Renal cortical epithelial cell (primary cell): ENCODE measurements at places on chromosomes 4 and X.

DNA sequence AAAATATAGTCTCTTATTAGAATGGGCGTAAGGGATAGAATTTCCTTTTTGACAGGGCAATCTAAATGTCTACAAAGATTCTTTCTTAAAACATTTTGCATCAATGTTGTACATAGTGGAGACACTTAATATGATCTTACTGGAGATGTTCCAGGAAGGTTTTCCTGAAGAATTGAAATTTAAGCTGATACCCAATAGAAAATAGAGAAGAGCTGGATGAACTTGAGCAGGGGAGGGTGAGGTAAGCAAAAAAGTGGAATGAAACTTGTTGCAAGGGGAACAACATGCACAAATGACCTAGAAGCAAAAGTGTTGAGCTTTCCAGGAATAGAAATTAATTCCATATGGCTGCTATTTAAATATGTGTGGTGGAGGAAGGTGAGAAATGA, 19.7 kb downstream of the SLAIN2 start:
- DNase-seq: no peak

DNA sequence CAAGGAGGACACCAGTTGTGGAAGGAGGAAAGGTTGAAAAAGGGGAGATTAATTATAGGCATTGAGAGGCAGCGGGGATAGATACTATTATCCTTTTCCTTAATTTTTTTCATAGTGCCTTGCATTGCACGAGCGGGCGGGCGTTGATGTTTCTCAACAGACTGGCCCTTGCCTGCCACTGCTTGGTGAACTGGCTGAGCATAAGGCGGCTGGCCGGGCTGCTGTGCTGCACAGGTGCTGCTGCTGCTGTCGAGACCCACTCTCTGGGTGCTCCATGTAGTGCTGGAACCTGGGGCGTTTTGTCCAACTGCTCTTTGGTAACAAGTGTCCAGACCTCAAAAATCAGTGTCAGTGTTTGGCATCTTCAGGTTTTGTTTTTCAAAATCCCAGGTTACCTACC, 83.3 kb upstream of the PAQR3 start:
- no peak for DNase-seq

GRCh38 chr4:142222127-142222526, 585.7 kb downstream of the IL15 start:
- DNase-seq: peak; percentile 69

DNA sequence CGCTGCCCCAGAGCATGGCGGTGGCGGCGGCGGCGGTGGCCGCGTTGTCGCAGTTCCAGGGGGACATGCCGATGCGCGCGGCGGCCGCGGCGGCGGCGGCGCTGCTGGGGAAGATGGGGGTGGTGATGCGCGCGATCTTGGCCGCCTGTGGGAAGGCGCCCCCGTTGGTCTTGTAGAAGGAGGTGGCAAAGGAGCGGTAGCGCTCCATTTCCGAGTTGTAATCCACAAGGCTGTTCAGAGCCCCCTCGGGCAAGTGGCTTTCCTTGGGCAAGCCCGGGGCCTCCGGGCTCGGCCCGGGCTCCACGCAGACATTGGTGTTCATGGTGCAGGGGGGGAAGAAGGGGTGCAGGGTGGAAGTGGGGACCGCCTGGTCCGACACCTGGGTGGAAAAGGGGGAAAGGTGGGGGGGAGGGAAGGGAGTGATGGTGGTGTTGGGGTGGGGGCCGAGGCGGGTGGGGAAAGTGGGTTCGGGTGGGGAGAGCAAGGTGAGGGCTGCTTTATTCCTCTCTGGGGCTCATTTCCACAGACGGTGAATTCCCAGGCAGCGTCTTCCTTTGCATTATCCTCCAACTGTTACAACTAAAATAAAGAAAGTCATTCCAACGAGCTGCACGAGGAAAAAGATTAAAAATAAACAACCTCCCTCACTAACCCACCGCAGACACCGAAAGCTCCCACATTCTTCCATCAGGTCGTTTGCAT, 3.1 kb downstream of the CXXC4 start:
- DNase-seq: no peak

DNA sequence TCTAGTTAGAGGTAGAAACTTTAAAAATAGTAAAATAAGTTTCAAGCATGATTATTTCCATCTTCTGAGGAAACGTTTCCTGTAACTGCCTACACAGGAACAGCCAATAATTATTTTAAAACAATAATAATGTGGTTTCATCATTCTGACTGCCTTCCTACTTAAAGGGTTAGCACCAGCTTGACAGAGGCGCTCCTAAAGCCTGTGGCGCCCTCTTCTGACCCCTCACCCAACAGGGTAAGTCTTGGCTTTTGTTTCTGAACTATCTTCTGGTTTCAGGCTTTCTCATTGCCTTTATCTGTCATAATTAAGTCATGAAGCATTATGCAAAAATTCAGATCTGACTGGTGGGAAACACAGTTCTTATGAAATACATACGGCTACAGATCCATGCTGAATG, 96.7 kb downstream of the ITM2A start:
- DNase-seq: peak; percentile 11

DNA sequence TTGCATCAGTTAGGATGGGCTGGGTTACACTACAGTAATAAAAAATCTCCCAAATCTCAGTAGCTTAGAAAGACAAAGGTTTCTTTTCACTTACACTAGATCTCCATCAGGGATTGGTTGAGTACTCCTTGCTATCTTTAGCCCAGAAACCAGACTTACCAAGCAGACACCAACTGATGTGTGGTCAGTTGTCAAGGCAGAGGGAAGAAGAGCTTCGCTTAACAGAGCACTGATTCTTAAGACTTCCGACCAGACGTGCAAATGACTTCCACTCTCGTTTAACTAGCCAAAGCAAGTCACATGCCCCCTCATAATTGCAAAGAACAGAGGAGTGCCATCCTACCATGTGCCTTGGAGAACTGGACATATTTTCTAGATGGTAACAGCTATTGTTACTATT, 5.7 kb upstream of the ZNF518B start:
- DNase-seq: no peak

- DNase-seq: no peak
Measured at GRCh38 chrX:13717700-13718472, 16.5 kb downstream of the TRAPPC2 start.

DNA sequence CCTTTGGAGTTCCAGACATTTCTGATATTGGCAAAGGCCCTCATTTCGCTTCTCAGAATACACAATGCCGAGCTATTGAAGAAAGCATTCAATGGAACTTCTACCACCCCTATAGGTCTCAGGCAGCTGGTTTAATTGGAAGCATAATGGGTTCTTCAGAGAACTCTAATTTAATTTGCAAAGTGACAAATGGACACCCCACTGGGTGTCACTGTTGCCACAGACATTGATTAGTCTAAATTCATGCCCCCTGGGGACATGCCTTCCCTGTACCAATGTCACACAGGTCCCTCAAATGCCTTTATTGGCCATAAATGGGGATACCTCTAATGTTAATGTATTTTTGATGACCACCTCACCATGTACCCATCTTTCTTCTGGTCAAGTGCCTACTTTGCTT, 22.9 kb upstream of the TMEM255A start:
- DNase-seq: no peak

DNA sequence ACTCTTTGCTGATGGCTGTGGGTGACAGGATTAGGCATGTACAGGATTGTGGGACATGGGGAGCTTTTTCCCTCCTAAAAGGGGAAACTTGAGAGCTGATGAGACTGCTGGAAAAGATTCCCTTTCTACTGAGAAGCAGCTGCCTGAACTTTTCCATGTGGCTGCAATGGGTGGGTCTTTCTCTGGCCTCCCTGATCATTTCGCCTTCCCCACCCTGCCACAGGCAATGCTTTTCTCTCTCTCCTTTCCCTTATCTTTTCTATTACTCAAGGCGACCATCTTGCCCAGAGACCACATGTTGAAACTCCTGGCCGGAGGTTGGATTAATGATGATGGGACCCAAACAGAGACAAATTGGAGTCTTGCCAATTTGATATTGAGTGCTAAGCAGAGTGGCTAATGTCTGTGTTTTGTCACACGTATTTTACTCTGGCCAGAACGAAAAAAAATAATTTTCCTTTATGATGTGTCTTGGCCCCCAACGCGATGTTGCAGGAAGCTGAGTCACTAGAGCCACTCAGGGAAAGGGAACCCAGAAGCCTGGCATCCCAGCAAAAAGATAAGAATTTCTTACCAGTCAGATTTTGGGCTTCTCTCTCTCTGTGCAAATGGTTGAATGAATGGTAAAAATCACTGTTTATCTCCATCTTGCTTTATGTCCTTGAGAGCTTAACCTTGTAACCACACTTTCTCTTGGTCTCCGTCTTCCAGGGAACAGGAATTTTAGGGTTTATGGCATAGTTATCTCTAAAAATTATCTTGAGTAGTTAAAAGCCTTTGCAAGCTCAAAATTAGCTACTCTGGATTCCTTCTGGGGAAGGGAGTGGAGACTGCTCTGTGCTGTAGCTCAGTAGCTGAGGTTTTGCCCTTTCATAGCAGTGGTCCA, 19.4 kb upstream of the ATP8A1 start:
- no peak for DNase-seq

DNA sequence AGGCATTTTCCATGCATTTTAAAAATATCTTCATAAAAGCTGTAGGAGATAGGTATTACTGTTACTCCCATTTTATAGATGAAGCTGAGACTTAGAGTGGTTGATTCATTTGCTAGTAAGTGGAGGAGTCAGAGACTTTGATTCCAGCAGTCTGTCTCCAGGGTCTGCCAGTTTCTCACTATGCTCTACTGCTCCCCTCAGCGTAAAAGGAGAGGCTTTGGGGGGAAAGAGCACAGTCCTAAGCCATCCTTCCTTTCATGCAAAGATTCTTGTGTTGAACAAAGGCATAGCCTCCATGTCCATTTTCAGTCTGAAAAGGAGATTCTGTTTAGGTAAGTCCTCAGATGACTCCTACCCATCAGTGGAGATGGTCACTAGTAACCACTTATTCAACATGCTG, 117.7 kb upstream of the TMEM150C start:
- DNase-seq: no peak

GRCh38 chr4:88573995-88574394, 18.3 kb upstream of the HERC3 start:
- peak; percentile 22 for DNase-seq

GRCh38 chr4:7020290-7020689, 22.9 kb upstream of the TADA2B start:
- no peak for DNase-seq

DNA sequence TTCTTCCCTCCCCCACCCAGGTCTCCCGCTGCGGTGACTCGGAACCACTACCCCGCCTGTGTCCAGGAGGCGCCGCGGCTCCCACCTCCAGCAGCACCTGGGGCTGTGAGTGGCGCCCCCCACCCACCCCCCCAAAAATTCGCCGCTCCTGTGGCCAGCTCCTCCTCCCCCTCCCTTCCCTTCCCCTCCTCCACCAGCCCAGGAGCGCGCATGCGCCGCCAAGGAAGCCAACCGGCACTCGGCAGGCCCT, 278 bp downstream of the CLOCK start:
- no peak for DNase-seq

DNA sequence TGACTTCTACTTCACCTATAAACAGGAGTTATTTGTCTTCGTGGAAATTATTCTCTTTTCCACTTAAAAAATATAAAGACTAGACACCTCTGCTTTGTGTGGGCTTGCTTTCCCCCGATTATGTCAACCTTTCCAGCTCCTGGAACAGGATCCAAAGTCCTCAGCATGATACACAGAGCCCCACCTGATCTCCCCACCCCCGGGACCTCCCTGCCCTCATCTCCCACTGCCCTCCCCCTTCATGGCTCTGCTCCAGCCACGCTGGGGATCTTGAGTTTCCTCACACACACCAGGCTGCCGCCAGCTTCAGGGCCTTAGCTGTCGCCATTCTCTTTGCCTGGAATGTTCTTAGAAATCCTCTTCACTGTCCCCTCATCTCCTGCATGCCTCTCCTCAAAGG, 55.3 kb downstream of the MBNL3 start:
- no peak for DNase-seq

- DNase-seq: no peak
Measured at GRCh38 chrX:134530845-134531244, 70.9 kb downstream of the HPRT1 start.

DNA sequence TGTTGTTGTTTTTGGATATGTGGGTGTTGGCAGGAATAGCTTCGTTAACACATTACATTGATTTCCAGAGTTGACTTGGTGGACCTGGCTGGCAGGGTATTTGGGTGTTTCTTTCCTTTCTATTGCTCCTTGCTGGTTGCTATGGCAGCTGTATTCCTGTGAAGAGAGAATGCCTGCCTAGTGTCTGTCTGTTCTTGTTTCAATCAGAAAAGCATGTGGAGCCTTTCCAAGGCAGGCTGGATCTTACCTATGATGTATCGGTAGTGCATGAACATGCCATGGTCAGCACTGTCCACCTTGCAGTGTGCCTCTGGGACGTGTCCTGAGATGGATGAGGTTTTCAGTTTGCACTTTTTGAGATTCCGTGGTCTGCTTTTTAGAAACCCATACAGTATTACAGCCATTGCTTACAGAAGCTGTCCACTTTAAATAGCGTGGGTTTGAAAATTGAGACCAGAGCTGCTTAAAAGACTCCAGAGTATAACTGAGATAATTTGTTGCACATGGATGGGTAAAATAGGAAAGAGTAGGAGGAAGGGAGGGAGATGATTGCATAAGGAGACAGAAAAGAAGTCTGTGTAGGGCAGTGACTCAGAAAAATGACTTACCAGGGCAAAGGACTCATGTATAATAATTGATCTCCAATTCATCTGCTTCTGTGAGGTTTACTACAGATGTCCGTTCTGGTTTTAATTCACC, 20.0 kb upstream of the AADAT start:
- DNase-seq: peak; percentile 45

DNA sequence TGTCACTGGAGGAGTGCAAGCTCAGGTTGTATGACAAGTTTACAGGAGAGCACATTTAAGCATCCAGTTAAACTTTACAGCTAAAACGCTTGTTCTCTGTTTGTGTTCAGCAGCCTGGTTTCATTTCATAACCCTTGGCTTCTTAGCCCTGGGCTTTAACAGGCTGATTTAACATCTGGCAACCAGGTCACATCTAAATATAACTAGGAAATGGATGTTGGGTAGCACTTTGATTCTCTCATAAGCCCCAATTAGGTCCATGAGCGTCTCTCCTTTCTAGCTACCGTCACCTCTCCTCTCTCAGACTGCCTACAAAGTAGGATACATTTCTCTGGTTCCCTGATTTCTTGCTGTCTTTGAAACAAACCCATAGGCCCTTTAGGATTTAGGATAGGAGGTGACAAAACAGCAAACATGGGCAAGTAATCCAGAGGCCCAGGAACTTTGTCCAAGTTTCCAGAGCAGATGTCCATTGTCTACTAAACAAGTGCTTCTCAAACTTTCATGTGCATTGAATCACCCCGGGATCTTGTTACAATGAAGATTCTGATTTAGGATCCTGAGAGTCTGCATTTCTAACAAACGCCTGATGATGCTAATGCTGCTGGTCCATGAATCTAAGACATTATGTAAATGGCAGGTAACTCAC, 22.5 kb downstream of the OTUD6A start:
- no peak for DNase-seq

- DNase-seq: no peak
Measured at GRCh38 chrX:12716574-12716973, 74.6 kb upstream of the PRPS2 start.
